Putamen (tissue), 1 donor: ENCODE measurements at places on chromosomes 5 and 9.

- DNase-seq, result no peak
These were observed 30.2 kb downstream of the SLC46A2 start for GRCh38 chr9:112860451-112860850.

DNA sequence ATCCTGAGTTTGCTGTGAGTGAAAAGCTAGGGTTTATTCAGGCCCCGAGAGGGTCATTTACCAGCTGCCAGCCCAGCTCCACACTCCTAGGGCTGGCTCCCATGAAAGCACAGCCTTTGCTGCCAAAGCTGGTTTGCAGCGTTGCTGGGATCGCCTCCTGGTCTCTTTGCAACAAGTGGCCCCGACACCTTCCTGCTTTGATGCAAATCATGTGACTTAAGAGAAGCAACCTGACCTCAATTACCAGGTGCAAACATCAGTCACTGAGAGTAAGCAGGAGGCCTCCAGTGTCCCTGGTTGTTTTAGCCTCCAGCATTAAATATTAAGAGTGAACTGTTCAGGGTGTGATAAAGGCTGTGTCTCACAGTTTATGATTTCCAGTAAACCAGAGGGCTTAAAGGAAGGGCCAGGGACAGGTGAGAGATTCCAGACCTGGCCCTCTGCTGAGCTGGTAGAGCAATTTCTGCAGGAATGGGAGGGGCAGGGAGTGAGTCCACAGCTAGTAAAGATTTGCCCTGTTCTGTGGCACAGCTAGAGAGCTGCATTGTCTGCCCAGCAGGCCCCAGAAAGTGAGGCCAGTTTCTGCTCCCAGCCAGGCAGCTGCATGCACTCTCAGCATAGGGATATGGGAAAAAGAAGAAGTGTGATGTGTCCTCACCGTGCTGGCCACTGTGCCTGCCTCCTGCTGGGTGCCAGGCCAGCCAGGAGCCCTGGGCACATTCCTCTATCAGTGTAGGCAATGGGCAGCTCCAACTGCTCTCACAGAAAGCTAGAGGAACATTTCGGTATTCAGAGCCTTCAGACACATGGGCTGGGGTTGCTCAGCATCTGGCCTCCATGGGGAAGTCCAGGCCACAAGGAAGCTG lies 58.0 kb downstream of the SLC22A5 start:
- no peak for DNase-seq

GRCh38 chr9:135828656-135829055 lies 78.7 kb downstream of the CAMSAP1 start:
- DNase-seq, result no peak

DNA sequence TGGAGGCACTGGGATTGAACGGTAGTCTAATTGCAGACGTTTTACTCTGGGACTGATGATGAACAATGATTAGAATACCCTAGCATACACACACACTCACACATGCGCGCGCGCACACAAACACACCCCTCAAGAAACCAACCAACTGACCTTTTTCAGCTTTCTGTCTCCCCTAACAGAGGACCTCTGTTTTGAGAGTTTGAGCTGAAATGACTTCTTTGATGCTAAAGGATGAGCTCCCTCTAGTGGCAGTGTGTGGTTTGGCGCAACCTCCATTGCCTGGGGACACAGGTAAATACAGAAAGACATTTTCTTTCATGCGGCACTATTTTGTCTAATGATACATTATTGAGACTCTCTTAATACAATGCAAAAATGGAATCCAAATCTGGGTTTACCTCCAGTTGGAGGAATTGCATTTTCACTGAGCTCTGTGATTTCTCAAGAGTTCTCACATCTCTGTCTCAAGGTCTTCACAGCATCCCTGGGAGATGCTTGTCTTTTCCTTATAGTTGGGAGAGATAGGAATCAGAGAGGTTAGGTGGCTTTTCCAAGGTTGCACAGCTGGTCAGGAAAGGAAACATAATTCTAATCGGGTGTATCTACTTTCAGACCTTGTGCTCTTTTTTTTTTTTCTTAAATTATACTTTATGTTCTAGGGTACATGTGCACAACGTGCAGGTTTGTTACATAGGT lies 187.5 kb downstream of the TMEM38B start:
- peak; percentile 71 for DNase-seq

DNA sequence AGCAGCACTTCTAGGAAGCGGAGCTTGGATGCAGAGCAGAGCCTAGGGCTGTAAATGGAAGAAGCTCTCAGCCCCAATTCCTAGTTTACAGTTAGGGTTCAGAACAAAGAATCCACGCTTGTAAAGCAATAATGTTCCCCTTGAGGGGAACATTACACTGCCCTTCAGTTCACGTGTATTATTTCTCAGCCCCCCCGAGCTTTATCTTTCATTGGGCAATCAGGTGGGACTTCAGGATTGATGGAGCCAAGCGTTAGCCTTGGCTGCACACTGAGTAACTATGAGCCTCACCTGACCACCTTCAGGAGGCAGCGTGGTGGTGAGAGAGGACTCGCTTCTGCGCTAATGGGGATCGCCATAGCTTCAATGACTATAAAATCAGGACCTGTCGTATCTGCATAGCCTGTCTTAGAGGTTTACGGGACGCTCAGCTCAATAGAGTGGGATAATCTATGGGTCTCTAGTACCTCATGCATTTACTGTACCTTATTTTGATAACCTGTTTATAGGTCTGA lies 157.0 kb upstream of the RASEF start:
- DNase-seq, result no peak

- no peak for DNase-seq
These were observed 18.5 kb downstream of the DDX31 start for GRCh38 chr9:132651259-132651658.

DNA sequence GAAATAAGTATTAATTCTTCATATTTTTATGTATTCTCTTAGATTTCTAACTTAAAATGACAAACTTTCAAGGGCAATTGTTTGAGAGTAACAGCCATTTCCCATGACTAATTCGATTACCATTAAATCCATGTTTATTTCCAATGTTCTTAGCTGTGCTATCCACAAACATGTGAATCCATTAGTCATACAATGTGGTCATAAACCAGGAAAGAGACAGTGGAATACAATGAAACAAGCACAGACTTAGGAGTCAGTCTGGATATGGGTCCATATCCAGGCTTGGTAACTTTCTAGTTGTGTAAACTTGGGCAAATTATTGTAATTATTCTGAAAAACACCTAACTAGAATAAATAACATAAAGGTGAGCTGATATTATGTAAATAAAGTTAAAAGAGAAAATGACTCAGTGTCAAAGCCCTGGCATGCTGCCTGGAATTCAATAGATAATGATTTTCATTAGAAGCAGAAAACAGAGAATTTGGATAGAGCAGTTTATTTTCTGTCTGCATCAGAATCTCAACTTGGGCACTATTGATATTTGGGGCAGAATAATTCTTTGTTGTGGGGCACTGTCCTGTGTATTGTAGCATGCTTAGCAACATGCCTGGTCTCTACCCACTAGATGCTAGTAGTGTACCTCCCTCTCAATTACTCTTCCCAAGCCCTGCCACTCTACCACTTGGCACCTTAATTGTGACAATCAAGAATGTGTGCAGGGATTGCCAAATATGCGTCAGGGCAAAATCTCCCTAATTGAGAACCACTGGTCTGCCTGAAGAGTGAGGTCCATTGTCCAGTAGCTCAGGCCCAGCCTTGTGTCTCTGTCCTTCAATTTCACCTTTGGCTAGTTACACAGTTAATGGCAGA lies 44.7 kb upstream of the SLC27A6 start:
- DNase-seq, result no peak

DNA sequence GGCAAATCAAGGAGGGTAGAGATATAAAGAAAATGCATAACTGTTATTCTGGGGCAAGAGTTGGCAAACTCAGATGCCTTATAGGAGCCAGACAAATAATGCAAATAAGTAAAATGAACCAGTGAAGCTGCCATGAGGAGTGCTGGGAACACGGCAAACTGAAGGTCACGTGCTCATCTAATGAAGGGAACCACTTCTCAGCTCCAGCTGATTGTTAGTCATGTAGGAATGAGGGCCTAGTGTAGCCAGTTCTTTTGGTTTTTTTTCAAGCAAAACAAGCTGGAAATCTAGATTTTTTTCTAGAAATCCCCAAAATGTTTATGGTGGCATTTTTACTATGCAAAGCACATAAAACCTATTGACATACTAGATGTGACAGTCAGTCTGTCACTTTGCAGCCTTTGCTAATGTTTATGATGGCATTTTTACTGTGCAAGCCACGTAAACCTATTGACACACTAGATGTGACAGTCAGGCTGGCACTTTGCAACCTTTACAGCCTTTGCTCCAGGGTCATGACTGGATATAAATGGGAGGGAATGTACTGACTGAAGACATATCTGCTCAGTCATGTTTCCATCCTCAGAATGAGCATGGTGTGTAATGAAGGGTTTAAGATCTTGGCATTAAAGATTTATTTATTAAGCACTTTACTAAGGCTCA lies 39.4 kb downstream of the RUSC2 start:
- DNase-seq, result no peak

DNA sequence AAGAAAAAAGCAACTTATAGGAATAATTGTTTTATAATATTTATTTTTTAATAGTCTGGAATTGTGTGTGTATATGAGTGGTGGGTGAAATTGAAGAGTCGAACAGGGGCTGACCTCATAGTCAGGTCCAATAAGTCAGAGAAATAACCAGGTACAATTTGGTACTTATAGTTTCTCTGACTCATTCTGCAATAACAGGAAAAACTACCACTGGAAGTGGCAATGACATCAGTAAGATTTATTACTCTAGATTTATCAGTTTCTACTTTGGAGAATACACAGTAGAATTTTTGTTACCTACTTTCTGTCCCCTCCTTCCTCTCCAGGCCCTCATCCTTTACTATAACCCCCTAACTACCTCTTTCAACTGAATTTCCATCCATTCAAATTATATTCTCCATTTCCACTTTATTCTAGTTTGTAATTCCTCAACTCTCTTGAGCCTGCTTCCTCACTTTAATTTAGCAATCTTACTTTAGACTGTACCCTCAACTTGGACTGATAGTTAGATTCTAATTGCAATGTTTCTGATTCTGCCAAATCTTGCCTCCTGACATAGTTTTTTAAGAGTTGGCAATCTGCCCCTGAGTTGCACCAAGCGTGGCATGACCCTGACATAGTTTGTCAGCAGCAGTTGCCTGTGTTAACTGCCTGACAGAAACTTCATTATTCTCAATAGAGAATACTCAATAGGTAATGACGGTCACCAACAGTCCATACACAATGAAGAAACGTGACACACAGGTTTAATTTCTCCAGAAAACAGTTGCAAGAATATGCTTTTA lies 475.3 kb upstream of the RIOK2 start:
- DNase-seq, result no peak

DNA sequence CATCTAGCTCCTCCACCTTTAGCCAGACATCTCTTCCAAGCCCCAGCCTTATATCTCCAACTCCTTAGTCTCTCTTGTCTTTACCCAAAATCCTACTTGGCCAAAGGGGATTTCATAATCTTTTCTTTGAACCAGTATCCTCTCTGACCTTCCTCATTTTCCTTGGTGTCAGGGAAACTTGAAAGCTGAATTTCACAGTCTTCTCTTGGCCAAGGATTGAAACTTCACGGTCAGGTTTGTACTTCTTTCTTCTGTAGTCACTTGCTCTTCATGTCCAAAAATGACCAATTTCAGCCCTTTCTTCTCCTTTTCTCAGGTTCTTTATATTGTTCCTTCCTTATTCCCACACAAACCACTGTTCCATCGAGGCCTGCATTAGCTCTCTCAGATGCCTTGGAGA lies 473.7 kb upstream of the KLF4 start:
- DNase-seq, result no peak

DNA sequence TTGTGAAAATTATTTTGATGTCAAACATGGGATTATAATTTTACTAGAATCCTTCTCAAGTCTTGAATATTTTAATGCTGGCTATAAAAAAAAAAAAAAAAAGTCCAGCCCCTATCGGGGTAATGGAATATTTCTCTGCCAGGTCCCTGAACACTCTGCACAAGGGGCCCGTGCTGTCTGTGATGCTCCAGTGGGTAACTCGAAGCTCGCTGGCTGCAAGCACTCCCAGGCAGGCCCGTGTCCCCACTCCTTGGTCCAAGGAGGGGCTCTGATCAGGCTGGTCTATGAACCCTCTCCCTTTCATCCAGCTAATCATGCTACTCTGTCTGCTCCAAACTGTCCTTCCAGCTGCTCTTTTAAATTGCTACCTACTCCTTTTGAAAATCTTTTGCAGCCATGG lies 180.8 kb downstream of the GAPVD1 start:
- no peak for DNase-seq

DNA sequence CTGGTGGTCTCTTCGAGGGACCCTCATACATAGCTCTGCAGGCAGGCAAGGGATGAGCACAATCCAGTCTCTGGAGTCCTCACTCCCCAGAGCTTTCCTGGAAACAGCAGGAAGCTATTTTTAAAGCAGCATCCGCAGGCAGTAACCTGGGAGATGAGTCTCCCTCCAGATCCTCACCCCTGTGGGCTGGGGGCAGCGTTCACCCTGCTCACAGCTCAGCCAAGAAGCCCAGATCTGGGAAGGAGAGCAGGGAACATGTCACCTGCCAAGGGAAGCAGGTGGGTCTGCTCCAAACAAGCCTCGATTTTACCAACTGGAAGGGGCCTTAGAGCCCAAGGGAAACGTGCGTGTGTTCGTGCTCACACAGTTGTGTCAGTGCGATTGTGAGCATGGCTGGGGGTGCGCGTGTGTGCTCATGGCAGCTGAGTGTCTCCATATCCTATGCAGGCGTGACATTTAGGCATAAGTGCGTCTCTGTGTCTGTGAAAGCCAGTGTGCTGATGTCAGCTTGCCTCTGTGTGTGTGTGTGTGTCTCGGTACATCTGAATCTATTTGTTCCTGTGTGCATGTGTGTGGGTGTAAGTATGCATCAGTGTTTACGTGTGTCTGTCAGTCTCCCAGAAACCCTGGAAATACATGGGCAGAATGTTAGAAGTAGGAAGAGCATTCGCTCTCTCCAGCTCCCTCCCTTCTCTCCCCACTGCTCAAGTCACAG lies 40.6 kb upstream of the CPLX2 start:
- peak; percentile 47 for DNase-seq

GRCh38 chr9:15426019-15426418 lies 3.3 kb downstream of the SNAPC3 start:
- DNase-seq, result no peak

GRCh38 chr5:136809382-136809781 lies 444.0 kb upstream of the TRPC7 start:
- no peak for DNase-seq

DNA sequence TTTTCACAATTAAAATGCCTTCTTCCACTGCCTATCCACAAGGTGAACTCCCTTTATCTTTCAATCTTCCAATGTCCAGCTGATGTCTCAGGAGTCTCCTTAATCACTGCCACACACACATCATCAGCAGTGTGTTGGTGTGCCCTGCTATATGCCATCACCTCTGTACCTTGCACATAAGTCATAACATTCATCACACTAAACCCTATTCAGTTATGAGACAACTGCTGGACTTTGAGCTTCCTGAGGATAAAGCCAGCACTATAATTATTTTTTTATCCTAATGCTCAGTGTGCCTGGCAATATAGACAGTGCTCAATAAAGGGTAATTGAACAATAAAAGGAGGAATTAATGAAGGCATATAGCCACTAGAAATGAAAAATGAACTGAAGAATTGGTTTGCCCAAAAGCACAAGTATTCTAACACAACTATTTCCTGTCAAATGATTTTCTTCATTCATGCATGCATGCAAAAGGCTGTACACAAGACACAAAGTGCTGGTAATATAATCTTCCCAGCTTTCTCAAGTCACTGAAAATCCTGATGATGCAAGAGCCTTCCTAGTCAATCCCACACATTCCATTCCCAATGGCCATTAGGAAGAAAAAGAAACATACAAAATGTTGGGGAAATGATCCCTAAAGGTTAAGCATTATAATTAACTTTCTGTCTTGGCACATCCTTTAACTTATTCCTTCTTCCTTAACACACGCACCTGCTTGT lies 32.4 kb downstream of the LPAR1 start:
- DNase-seq, result no peak
